Activated CD4-positive, alpha-beta memory T cell treated with anti-CD3 and anti-CD28 coated beads, Interleukin-2, amount 10 ng/mL, durations not matched to agents 7 days and 5 days (primary cell): ENCODE measurements at places on chromosomes 12 and 14.

GRCh38 chr14:90388437-90388836 lies 8.4 kb upstream of the CALM1 start:
- DNase-seq, result no peak
- H3K27ac ChIP-seq, result no peak overlapping the region
- H3K27me3 ChIP-seq, result no peaks in the 10 kb centered on the region
- H3K4me1 ChIP-seq, result peaks cover 23% of the 10 kb centered on the region
- H3K36me3 ChIP-seq, result no peaks in the 10 kb centered on the region
- no peak overlapping the region for H3K4me3 ChIP-seq

DNA sequence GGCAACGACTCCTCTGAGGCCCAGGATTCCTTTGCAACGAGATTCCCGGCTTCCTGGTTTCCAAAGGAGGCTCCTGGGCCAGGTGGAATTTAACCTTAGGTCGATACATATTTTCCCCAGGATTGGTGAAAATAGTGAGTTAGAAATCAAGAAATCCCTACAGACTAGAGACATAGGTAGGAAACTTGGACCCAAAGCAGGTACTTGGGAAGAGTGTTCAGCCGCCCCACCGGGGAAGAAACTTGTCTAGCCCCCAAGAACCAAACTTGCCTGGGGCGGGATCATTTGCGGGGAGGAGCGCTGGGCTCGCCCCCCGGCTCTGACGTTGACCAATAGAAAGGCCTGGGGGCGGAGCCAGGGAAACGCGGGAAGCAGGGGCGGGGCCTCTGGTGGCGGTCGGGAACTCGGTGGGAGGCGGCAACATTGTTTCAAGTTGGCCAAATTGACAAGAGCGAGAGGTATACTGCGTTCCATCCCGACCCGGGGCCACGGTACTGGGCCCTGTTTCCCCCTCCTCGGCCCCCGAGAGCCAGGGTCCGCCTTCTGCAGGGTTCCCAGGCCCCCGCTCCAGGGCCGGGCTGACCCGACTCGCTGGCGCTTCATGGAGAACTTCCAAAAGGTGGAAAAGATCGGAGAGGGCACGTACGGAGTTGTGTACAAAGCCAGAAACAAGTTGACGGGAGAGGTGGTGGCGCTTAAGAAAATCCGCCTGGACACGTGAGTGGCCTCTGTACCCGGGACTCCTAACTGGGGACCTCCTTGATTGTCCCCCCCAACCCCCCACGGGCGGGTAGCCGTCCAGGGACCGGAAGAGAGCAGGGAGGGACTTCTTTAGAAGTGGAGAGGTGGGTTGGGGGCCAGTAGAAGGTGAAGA lies at the start of gene CDK2:
Gene CDK2 (plus strand): TSS at position 423 of the 874 bp plus-strand sequence. CDS start 179 bp downstream, at position 602.
- H3K27ac ChIP-seq, result peak within 1 kb of the TSS; percentile 78
- peak; percentile 91 for DNase-seq
- peaks cover 43% of the 10 kb centered on the region for H3K4me1 ChIP-seq
- H3K36me3 ChIP-seq, result peaks cover 32% of the 10 kb centered on the region

DNA sequence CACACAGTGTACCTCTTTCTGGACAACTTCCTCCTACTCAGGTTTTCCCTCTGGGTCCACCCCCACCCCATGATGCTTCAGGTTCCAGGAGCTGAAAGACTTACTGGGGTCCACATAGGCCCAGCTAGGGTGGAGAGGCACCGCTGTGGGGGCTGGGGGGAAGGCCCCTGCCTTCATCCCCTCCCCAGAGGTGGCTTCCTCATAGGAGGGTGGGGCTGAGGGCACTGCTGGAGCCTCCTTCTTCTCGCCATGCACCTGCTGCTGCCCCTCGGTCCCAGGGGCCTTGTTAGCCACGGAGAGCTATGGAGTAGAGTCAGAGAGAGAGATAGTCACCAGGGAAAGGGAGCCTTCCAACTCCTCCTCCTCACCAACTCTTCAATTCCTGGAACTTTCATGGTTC lies 2.7 kb downstream of the FAIM2 start:
- peaks cover 20% of the 10 kb centered on the region for H3K4me1 ChIP-seq
- no peak for DNase-seq
- H3K36me3 ChIP-seq, result no peaks in the 10 kb centered on the region
- no peak overlapping the region for H3K27ac ChIP-seq

DNA sequence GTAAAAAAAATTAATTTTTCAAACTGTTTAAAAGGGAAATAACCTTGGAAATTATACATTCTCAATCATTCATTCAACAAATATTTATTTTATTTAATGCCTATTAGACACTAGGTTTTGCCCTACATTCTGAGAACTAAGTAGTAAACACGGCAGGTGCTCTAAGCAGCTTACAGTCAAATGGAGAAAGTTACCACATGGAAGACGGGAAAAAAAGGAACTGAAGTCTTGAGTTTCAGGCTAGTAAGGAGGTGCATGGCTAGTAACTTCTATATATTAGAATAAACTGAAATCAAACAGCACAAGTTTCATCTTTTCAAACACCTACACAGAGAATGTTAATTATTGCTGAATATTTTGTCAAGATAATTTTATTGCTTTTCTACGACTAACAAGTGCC lies 52.9 kb downstream of the C12orf42 start:
- H3K27ac ChIP-seq, result no peak overlapping the region
- H3K4me1 ChIP-seq, result peaks cover 23% of the 10 kb centered on the region
- H3K27me3 ChIP-seq, result no peaks in the 10 kb centered on the region
- no peaks in the 10 kb centered on the region for H3K36me3 ChIP-seq

DNA sequence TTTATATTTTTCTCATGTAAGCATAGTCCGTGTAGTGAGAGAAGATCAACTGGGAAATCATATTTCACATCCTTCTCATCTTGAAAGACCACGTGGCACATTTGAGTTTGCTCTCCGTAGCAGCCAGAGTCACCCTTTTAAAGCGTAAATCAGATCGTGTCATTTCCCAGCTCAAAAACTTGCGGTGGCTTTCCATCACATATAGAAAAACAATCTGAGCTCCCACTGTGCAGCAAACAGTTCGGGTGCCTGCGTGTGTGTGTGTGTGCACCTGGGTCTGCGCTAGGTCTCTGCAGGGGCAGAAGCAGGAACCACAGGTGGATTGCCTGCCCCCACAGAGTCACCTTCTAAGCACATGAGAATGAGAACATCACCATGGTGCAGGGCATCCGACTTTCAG lies 338.2 kb downstream of the TRHDE start:
- DNase-seq, result no peak
- no peaks in the 10 kb centered on the region for H3K27me3 ChIP-seq
- H3K4me1 ChIP-seq, result no peaks in the 10 kb centered on the region
